DMS79 (cell line): ENCODE measurements at places on chromosomes 1 and 21.

GRCh38 chr1:17060306-17060749 lies 6.5 kb upstream of the SDHB start:
- DNase-seq: no peak

DNA sequence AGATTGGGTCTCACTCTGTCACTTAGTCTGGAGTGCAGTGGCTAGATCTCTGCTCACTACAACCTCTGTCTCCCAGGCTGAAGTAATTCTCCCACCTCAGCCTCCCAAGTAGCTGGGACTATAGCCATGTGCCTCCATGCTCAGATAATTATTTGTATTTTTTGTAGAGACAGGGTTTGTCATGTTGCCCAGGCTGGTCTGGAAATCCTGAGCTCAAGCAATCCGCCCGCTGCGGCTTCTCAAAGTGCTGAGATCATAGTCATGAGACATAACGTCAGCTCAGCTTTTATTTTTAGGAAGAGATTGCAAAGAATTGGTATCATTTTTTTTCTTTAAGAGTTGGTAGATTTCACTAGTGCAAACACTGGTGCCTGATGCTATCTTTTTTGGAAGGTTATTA lies 244.9 kb downstream of the DSCAM start:
- DNase-seq: no peak

DNA sequence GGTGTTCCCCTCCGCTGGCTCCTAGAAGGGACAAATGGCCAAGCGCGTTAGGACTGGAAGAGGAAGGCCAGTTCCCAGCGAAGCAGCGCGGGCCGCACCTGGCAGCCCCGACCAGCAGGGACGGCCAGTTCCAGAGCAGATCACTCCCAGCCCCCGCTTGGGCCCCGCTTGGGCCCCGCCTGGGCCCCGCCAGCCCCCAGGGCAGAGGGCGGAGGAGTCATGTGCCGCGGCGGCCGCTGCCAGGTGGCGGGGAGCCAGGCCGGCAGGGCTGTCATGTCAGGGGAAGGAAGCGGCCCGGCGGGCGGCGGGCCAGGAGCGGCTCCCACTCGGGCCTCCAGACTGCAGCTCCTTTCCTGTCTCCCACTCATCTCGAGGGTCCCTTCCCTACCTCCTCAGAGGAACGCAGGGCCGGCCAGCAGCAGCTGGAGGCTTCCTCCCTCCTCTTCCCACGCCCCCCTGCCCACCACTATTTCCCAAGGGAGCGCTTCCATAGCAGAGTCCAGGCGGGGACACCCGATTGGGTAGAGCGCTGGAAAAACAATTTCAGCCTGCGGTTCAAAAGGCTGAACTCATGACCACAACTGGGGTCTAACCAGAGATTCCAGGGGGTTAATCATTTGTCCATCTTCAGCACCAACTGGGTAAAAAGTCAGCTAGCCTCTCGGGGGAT lies 16.5 kb downstream of the ZNF697 start:
- DNase-seq: peak; percentile 45

- DNase-seq: no peak
Observed at GRCh38 chr1:222844411-222844779, 29.6 kb downstream of the DISP1 start.

DNA sequence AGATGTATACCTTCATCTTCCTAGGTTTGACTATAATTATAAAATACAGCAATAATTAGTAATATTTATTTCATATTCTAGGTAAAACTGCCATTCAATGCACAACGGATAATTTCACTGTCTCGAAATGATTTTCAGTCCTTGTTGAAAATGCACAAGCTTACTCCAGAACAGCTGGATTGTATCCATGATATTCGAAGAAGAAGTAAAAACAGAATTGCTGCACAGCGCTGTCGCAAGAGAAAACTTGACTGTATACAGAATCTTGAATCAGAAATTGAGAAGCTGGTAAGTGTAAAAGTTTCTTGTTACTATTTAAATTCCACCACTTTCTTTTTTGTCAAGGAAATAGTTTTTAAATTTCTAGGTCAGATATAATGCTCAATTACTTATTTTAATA lies 30.7 kb downstream of the BACH1 start:
- no peak for DNase-seq
